Nucleus accumbens (tissue), 56 donors: ENCODE measurements at places on chromosomes 16 and 17.

- no peak for DNase-seq
These were observed at the start of gene TEX14 for GRCh38 chr17:58691701-58692238. Gene TEX14 (minus strand): TSS chr17:58692045. CDS start chr17:58652001, 40,044 bp downstream.

DNA sequence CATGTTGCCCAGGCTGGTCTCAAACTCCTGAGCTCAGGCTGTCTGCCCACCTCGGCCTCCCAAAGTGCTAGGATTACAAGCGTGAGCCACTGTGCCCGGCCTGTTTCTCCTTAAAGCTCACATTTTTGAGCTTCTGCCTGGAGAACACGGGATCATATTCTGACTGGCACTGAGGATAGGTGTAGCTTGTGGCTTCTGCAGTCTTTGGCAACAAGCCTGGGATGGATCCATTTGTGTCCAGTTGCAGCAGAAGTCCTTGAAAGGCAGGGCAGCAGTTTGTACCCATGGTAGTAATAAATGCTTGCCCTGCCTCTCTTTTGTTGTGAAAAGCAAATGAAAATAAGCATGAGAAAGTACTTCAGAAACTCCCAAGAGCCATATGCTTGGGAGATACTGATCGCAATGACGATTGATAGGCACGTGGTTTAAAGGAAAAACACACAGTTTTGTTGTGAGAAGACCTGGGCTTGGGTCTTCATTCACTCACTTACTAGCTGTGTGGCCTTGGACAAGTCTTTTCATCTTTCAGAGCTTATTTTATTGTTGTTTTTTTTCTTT, 3.1 kb upstream of the CORO7 start:
- DNase-seq, result no peak

GRCh38 chr16:70740914-70741782, 55.3 kb upstream of the MTSS2 start:
- DNase-seq, result no peak

GRCh38 chr17:979539-980405, at the start of gene NXN:
Gene NXN (minus strand): TSS chr17:979776.
- peak; percentile 90 for DNase-seq

- no peak for DNase-seq
These were observed 71.2 kb upstream of the CDYL2 start for GRCh38 chr16:80875616-80876015.

- DNase-seq, result no peak
These were observed 237.5 kb downstream of the CDH8 start for GRCh38 chr16:61798741-61799140.

- DNase-seq, result peak; percentile 100
These were observed at the start of gene WBP2 for GRCh38 chr17:75855310-75856061. Gene WBP2 (minus strand): TSS chr17:75855335. CDS start chr17:75855297, 38 bp downstream.

GRCh38 chr17:5921512-5922282, 148.5 kb upstream of the WSCD1 start:
- no peak for DNase-seq

DNA sequence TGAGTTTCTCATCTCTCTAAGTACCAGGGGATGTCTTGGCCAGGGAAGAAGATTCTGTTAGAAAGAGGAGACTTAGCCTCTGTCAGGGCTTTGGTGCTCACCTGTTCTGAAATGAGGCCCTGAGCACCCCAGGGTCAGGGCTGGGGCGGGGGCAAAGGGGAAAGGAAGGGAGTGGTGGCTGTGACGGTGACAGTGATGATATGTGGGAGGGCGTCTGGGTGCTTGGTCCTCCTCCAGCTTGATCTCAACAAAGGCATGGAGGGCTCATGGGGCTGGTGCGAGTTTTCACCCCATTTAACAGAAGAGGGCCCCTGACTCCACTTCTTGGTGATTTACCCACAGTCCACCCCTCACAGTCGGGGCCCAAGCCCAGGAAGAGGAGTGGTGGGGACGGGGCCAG, 15.1 kb downstream of the SOX8 start:
- no peak for DNase-seq

DNA sequence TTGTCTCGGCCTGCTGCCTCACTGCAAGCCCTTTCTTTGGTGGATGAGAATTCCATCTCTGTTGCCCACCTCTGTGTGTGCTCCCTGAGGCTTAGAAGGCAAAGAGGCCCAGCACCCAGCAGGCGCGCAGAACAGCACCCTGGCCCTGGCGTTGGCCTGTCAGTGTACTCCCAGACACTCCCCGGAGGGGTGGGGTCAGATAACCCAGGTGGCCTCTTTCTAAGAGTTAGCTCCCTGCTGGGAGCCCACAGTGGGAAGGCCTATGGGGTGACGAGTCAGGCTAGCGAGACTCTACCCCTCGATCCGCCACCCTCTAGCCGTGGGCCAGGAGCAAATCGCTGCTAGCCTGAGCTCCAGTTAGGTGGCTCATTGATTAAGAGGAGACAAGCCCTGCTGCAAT, 38.1 kb downstream of the SRL start:
- DNase-seq, result no peak

DNA sequence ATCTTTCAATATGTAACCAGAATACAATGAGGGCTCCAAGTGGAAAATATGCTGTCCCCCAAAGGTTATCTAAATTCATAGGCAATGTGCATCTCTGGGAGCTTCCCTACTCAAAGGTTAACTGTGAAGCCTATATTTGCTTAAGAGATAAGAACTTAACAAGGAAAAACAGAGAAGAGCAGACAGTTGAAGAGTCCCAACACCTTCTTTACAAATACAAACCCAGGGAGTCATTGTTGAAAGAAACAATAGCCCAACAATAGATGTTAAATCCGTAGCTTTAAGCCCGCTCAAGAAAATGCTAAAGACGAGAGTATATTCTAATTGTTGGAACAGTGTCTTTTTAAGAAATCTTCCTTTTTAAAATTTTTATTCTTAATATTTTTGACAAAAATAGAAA, 87.8 kb downstream of the CDH8 start:
- DNase-seq, result no peak

DNA sequence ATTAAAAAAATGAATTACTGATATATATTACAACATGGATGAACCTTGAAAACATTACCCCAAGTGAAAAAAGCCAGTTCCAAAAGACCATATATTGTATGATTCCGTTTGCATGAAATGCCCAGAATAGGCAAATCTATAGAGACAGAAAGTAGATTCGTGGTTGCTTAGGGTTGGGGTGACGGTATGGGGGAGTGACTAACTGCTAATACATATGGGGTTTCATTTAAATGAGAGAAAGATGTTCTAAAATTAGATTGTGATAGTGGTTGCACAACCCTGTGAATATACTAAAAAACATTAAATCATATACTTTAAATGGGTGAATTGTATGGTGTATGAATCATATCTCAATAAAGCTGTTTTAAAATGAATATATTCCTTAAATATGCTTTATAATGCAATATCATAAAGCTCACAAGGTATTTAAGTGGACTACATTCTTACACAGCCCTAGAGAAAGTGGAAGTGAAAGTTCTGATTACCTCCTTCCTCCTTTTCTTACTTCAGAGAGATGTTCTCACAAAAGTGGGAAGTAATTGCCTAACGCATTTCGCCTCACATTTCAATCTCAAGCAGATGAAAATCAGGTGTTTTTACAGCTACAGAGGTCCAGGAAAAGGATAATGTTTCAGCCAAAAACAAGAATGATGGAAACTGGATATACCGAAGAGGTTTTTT, 142.7 kb upstream of the GNAO1 start:
- no peak for DNase-seq

DNA sequence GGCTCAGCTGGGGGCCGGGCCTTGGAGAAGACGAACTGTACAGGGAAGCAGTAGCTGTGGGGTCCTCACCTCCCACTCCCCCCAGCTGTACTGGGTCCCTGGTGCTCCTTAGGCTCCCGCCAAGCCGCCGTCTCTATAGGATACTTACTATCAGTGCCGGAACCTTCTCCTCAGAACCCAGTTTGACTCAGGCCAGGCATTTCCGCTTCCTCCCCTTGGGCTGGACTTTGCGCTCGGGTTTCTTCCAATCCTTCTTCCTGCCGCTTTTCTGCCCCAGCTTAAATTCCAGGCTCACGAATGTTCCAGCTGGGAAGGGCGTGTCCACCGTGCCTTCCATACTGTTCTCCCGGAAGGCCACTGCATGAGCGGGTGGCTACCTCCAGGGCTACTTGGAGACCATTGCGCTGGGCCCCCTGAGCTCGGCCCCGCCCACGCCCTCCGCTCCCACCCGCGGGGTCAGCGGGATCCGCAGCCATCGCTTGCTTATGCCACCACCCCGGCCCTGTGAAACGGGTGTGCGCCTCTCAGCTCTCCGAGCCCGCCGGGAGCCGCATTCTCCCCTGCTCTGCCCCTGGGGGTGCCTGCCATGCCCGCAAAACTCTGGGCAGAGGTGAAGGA, 1795.9 kb downstream of the TP53TG3F start:
- no peak for DNase-seq

DNA sequence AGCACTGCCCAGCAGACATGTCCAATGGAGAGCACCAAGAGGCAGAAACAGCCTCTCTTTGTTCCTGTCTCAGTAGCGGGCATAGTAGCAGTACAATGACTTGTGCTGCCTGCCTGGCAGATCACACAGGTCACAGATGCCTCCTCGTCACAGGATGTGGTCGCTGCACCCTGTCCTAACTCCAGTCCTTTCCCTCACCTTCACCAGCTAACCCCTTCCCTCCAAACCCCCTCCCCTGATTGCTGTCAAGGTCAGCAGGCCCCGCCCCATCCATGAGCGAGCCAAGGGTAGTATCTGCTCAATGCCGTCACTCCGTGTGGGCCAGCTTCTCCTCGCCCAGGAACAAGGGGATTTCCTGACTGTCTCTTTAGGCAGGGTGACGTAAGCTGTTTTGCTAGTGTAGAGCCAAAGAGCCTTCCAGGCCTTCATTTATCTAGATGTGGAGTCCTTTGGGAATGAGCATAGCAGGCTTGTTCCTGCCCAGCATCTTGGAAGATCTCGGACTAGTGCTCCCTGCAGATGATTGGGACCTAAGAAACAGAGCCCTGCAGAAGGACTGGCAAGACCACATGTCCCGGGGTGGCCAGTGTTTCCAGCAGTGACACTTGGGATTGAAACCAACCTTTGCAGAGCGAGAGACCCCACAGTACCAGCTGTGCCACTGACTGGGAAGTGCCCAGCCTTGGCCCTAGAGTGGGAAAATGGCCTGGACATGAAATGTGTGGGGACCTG, 75.9 kb upstream of the TNRC6C start:
- DNase-seq, result no peak

DNA sequence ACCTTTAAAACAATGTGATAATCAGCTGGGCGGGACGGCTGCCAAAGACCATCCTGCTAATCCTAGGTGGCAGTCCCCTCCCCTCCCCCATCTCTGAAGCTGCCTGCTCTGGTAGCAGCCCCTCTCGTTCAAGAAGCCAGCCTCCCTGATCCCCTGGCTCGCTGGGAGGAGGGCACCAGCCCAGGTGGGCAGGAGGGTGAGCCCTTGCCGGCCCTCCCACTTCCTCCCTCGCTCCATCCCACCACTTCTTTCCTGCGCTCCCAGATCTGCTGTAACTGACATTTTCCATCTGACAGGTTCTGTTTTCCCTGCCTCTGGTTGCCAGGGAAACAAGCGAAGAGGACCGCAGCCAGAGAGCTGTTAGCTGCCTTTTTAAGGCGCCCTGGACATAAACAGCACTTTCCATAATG, 155.7 kb upstream of the TNRC6C start:
- DNase-seq, result no peak

DNA sequence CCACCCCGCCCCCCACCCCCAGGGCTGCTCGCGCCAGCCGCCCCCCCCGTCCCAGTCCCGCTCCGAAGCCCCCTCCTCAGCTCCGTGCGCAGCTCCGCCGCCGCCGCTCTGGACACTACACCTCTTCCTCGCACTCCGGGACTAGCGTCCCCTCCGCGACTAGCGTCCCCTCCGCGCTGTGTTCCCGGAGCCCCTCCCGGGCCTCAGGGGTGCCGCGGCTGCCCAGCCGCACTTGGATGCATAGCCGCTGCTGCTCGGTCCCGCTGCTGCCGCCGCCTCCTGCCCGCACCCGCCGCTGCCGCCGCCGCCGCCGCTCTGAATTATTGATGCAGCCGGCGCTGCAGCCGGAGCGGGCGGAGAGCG, at the start of gene CBLN1:
CBLN1 (minus strand) TSS at position 359 of the 363 bp plus-strand sequence. CDS start 373 bp downstream, outside the sequence.
- DNase-seq, result no peak

- DNase-seq, result no peak
These were observed 51.8 kb downstream of the SMPD3 start for GRCh38 chr16:68396481-68396880.

DNA sequence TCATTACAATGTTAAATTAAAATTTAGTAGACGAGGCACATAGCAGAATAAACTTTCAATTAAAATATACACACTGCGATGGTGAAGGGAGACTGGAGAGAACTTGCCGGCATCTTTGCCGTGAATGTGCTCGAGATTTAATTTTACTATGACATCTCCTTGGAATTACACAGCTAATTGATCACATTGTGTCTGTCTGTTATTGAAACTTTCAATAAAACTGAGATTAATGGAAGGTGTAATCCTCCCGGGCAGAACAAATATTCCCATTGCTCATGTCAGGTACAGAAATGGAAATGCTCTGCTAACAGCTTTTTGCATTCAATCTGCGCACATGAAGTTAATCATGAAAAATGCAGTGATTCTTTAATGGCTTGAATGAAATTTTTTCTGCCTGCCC, 210.1 kb upstream of the NLRP1 start:
- DNase-seq, result no peak

DNA sequence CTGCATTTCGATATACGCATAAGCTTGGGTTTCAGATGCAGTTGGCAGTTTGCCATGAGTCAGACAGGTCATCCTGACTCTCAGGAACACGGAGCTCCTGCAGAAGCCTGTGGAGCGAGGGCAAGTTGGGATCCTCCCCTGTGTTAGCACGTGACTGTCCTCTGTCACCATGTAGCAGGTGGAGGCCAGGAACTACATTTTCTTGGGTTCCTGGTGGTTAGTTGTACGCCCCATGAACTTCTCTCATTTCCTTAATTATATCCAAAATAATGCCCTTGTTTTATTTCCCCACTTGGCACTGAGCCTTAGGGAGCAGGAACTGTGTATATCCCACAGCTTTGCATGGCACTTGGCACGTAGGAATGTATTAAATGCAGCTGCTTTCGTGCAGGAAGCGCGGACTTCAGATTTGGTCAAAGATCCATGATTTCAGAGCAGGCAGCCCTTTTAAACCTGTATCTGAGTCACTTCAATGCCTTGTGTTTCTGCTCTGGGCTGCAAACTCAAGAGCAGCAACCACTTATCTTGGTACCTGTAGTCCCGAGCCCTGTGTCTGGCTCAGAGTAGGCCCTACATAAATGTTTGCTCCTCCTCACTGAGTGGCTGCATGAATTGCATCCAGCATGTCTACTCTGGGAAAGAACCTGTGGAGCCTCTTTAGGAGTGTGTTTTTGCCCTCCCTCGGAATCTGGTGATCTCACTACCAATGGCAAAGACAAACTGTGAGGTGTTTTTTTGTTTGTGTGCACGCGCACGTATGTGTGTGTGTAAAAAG, 428.4 kb downstream of the MAF start:
- DNase-seq, result no peak

GRCh38 chr17:75261336-75262111, at the start of the genes GGA3 and MRPS7:
Gene GGA3 (minus strand): TSS chr17:75261606. CDS start chr17:75261587, 19 bp downstream.
Gene MRPS7 (plus strand): TSS chr17:75261879. CDS start chr17:75261901, 22 bp downstream.
- peak; percentile 93 for DNase-seq
